ENCODE measurements at places on chromosomes 16 and 17.

DNA sequence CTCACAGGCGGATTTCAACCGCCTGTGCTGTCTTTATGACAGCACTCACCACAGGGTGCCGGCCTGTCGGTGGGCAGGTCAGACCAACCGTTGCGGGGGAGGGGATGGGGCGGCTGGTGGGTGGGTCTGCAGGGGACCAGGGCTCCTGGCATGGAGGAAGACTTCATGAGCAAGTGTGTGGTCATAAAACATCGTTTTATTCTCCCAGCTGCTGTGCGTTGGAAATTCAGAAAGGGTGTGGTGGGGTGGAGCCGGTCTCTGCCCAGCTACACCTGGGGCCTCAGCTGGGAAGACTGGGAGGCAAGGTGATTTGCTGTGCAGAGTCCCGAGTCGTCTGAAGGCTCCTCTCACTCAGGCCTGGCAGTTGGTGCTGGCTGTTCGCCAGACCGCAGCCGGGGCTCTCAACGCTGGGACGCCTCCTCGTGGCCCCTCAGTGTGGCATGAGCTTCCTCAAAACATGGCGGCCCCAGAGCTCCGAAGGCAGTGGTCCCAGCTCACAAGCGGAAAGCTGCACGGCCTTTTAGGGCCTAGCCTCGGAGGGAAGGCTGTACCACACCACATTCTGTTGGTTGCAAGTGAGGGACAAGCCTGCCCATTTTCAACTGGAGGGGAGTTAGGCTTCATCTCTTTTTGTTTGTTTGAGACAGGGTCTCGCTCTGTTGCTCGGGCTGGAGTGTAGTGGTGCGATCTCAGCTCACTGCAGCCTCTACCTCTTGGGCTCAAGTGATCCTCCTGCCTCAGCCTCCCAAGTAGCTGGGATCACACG, 45.8 kb upstream of the GSE1 start:
- DNase-seq = no peak

- peak; percentile 14 for DNase-seq
Observed at GRCh38 chr17:64504769-64505339, 1.2 kb downstream of the DDX5 start.

- no peak for DNase-seq
Observed at GRCh38 chr17:79049821-79050220, 24.8 kb upstream of the ENGASE start.

GRCh38 chr17:64229815-64230728, 33.0 kb downstream of the TEX2 start:
- no peak for DNase-seq

DNA sequence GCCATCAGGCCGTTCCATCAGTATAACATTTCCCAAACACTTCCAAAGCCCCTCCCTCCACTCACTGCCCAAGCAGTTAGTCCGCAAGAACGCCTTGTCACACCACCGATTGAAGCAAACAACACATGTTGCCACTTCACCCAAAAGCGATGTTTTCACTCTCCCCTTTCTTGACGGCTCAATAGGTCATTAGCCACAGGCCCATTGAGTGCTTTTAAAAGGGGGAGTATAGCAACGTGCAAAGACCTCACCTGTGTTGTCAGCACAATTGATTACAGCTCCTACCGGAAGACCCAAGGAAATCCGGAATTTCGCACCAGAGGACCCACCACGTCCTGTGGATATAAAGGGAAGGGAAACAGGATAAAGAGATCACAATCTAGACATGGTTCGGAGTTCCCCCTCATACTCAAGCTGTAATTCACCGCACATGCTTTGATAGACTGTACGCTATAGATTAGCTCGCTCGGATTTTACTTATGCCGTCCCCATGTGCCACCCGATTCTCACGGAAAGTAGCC, 690 bp downstream of the RPL23 start:
- no peak for DNase-seq

DNA sequence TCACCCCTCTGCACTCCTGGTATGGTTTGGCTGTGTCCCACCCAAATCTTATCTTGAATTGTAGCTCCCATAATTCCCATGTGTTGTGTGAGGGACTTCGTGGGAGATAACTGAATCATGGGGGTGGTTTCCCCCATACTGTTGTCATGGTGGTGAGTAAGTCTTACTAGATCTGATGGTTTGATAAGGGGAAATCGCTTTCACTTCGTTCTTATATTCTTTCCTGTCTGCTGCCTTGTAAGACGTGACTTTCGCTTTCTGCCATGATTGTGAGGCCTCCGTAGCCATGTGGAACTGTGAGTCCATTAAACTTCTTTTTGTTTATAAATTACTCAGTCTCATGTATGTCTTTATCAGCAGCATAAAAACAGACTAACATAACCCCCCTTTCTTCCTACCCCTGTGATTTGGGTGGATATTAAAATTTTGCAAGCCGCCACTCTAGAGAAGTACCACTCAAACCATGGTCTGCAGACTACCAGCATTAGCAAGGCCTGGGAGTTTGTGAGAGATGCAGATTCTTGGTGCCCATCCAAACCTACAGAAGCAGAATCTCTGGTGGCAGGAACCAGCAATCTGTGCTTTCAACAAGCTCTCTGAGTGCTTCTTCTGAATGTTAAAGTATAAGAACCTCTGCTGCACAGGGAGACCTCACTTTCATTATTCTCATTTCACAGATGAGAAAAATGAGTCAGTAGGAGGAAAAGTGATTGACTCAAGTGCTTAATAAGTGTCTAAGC, 999.5 kb upstream of the EEF2KMT start:
- DNase-seq = no peak

GRCh38 chr17:13520899-13521572, 80.7 kb downstream of the HS3ST3A1 start:
- DNase-seq = no peak

All from epithelial cell of esophagus (primary cell).